ENCODE measurements at places on chromosomes 3 and 15.

GRCh38 chr3:186286114-186286513 is 75.9 kb downstream of the DGKG start:
- DNase-seq, result no peak

DNA sequence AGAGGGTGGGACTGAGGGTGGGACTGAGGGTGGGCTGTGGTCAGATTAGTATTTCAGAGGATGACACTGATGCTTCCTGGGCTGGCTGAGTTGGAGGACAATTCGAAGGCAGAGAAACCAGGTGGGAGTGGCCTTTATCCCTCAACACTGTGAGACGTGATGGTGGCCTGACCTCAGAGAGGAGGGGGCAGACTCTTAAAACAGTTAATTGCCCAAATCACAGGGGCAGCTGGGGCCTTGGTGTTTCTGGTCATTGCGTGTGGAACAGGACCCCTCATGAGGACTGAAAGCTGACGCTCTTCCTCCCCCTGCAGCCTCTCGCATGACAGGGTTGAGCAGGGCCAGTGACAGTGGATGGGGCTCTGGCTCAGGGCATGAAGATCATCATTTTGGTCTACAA is 18.7 kb downstream of the DNASE1L3 start:
- DNase-seq, result no peak

DNA sequence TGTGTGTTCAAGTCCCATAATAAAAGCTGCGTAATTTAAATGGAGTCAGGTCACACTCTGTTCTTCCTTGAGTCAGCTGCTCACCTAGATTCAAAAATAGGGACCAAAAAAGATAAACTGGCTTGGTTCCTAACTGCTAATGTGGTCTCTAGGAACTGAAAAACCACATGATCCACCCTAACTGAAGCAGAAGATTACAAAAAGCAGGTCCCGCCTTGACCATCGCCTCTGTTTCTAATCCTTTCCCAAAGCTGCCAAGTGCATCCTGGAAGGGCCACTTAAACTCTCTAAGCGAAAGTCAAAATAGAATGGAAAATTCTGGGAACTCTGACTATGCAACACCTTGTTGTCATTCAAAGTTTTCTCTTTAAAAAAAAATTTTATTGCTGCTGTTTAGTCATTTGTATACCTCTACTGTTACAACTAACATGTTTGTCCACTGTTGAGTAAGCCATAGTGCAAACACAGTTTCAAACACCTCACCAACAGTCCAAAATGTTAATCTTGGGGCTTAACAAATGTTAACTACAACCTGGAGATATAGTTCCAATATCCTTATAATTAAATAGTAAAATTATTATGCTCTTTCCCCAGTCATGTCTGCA is 88.9 kb upstream of the THBS1 start:
- DNase-seq, result no peak

DNA sequence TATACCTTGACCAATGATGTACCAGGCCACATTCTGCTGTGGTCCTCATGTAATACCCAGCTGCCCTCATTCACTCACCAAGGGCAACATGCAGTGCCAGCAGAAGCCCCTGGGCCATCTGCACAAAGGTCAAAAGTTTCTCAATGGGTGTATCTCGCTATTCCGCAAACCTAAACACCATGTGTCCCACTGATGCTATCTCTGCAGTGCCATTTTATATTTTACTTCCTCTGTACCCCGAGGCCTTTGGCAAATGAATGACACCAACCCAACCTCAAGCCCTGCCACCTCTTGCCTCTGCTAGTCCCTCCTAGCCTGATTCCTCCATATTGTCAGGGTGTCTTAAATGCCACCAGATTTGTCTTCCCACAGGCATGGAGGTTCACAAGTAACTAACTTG is 59.2 kb downstream of the AAGAB start:
- DNase-seq, result no peak

DNA sequence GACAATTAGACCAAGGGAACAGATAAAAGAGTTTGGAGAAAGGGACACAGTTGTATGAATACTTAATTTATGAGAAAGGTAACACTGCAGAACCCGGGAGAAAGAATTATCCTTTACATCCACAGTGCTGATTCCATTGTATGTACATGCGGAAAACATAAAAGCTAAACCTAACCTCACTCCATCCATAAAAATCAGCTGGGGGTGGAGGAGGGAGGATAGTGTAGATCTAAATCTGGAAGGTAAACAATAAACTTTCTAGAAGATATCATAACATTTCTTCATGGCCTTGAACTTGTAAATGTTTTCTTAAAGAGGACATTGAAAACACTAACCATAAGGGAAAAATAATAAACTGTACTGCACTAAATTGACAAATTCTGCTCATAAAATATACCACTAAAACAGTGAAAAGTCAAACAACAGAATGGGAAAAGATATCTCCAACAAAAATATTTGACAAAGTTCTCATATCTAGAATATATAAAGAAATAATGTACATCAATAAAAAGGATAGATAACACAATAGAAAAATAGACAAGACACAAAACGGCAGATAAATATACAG is 220.5 kb downstream of the DPH6 start:
- no peak for DNase-seq

Measured in NCI-H1048 (cell line).